ENCODE measurements at places on chromosomes 13 and 19. TPM values are rescaled to one million over a fixed set of nuclear protein-coding genes. Genes with fewer than 3 reads are reported as not detected.

DNA sequence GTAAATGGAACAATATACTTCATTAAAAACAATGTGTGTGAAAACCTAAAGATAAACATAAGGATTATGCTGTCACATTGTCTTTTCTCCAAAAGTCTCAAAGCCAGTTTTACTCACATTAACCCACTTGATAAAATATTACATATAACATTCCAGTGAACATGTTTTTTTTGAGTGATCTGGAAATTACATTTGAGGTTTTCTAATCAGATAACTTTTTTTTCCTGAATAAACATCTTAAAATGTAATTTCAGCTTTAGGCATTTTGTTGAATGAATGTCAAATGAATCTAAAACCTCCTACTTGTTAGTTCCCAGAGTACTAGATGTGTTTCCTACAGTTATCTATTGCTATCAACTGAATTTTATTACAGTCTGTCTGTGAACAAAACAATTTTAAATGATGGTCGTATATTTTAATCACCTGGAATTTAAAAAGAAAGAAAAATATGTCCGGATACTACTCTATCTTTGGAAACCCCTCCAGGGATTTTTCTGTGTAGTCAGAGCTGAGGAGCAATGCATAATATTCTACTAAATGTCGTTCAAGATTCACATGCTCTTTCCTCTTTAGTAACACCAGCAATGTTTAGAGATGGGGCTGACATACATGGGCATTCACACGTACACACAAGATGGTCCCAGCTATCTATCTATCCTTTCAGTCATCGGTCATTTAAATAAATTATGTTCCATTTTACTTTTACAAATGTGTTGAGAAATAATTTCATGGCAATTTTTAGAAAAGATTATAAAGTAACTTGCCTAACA, 283.9 kb downstream of the KLF12 start:
- H3K4me3 ChIP-seq = no peak overlapping the region
- DNase-seq = no peak
- H3K27ac ChIP-seq = no peak overlapping the region
- peaks cover 3% of the 10 kb centered on the region for H3K4me1 ChIP-seq
- H3K27me3 ChIP-seq = no peaks in the 10 kb centered on the region
- H3K36me3 ChIP-seq = peaks cover 3% of the 10 kb centered on the region

GRCh38 chr19:374183-374885, 29.7 kb upstream of the MIER2 start:
- no peaks in the 10 kb centered on the region for H3K27me3 ChIP-seq
- H3K4me1 ChIP-seq = no peaks in the 10 kb centered on the region
- no peak for DNase-seq

DNA sequence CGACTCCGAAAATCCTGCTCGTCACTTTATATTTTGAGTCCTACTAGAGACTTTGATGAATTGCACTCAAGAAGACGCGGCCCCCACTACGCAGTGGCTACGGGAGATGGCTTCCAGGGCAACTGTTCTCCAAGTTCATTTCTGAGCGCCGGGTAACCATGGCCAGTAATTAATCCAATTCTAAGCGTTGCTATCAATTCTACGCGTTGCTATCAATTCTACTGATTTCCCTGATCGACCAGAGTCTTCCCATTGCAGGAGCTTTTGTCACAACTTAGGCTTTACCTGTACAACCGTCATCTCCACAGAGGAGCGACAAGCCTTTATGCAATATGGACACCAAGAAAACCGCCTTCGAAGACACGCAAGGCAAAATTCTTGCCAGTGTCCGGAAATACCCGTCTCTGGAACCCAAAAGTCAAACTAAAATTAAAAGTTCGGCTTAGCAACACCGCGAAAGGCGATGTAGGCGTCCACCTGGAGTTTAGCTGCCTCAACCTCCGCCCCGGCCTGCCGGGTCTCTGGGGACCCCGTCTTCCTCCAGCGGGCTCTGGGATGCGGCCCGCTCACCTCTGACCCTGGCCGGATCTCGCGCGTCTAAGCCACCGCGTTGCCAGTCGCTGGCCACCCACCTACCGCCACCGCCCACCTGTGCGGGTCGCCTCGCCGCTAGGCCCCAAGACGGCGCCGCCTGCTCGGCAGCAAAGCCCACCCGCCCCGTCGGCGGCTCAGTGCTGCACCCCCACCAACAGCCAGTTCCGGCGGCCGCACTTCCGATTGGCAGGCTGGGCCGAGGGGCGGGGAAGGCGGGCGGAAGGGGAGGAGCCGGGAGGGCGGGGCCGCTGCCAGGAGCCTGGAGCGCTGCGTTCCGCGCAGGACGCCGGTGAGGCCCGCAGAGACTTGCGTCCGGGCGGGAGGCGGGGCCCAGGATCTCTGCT, at the start of gene SUPT20H:
Gene SUPT20H, minus strand, starts transcription at position 779 of the 938 bp plus-strand sequence. CDS start 8,198 bp downstream, outside the sequence.
- H3K36me3 ChIP-seq = no peaks in the 10 kb centered on the region
- H3K27ac ChIP-seq = peak within 1 kb of the TSS; percentile 93
- H3K27me3 ChIP-seq = no peaks in the 10 kb centered on the region
- peak; percentile 96 for DNase-seq
- H3K4me1 ChIP-seq = no peaks in the 10 kb centered on the region

GRCh38 chr19:12996406-12997094, 1.3 kb downstream of the NFIX start:
- no peak overlapping the region for H3K27ac ChIP-seq
- no peaks in the 10 kb centered on the region for H3K4me1 ChIP-seq
- peaks cover 11% of the 10 kb centered on the region for H3K27me3 ChIP-seq
- no peak for DNase-seq
- H3K36me3 ChIP-seq = no peaks in the 10 kb centered on the region
- peak overlapping the region; percentile 64 for H3K4me3 ChIP-seq

- no peak within 1 kb of the TSS for H3K27ac ChIP-seq
- no peak within 1 kb of the TSS for H3K4me3 ChIP-seq
- H3K36me3 ChIP-seq = no peaks in the 10 kb centered on the region
- no peaks in the 10 kb centered on the region for H3K4me1 ChIP-seq
- peaks cover 2% of the 10 kb centered on the region for H3K27me3 ChIP-seq
- peak; percentile 50 for DNase-seq
Measured at GRCh38 chr19:3868770-3869456, at the start of gene ZFR2. Gene ZFR2, minus strand, starts transcription at chr19:3869038. Its CDS starts 21 bp downstream, at chr19:3869017.

GRCh38 chr19:35281303-35281702, 1.0 kb upstream of the HAMP start:
- no peaks in the 10 kb centered on the region for H3K36me3 ChIP-seq
- DNase-seq = no peak

GRCh38 chr19:56367829-56368711, 25.3 kb downstream of the ZNF582 start:
- H3K4me3 ChIP-seq = peak overlapping the region; percentile 70
- peak overlapping the region; percentile 71 for H3K27ac ChIP-seq
- H3K4me1 ChIP-seq = peaks cover 9% of the 10 kb centered on the region
- peaks cover 18% of the 10 kb centered on the region for H3K36me3 ChIP-seq
- DNase-seq = peak; percentile 98

DNA sequence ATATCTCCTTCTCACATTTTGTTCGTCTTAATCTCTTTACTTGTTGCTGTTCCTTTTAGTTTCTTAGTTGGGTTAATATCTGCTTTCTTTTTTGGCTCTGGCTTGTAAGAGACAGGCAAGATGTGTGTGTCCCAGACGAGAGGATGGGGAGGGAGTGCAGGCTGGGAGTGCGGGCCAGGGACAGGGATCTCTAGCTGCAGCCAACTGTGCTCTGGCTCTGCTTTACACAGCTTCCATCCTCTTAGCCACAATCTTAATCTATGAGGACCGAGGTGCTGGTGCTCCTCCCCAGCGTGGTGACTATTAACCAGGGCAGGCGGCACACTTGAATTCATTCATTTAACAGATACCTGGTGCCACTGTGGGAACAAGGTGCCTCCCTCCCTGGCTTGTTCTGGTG, 70.9 kb upstream of the WASF3 start:
- H3K36me3 ChIP-seq = no peaks in the 10 kb centered on the region
- H3K27ac ChIP-seq = no peak overlapping the region
- no peaks in the 10 kb centered on the region for H3K27me3 ChIP-seq
- no peaks in the 10 kb centered on the region for H3K4me1 ChIP-seq

DNA sequence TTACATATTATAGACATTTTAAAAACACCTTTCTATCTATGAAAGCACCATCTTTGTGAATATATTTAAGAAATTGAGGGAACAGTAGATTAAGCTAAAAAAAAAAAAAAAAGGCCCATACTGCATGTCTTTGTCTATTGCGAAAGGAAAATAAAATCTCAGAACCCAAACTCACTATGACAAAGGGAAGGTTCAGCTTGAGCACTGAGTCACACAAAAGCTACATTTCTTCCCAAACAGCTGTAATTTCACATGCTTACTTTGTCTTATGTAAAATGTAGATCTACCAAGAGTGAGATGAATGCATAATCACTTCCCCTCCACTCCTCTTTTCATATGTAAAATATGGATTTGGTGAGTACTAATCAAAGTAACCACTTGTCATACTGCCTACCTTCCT, 640.1 kb upstream of the KLF12 start:
- no peaks in the 10 kb centered on the region for H3K4me1 ChIP-seq
- H3K36me3 ChIP-seq = no peaks in the 10 kb centered on the region
- H3K27ac ChIP-seq = no peak overlapping the region
- H3K27me3 ChIP-seq = no peaks in the 10 kb centered on the region
- H3K4me3 ChIP-seq = no peak overlapping the region

The RFPL4AL1 gene
- not detected for total RNA-seq

The CEACAM7 gene
- total RNA-seq = 0.16 TPM

Data from kidney (tissue), 22 donors.